Gastroesophageal sphincter (tissue), 4 donors: ENCODE measurements at places on chromosomes 6 and 20. TPM values are rescaled to one million over a fixed set of nuclear protein-coding genes. Genes with fewer than 3 reads are reported as not detected.
A peak's percentile ranks its signal among the peaks of the same experiment; 100 is the strongest.

The C6orf58 gene
- total RNA-seq, result not detected

The TMEM74B gene
- total RNA-seq, result not detected

The PPP1R16B gene
- 5.4 TPM for total RNA-seq

The AFG1L gene
- total RNA-seq, result 7.6 TPM

The RNF217 gene
- total RNA-seq, result 26.8 TPM

The SPACA1 gene
- not detected for total RNA-seq

The CCDC167 gene
- total RNA-seq, result 14.8 TPM

GRCh38 chr6:14758421-14759081 is 487.3 kb upstream of the JARID2 start:
- no peak for ATAC-seq

DNA sequence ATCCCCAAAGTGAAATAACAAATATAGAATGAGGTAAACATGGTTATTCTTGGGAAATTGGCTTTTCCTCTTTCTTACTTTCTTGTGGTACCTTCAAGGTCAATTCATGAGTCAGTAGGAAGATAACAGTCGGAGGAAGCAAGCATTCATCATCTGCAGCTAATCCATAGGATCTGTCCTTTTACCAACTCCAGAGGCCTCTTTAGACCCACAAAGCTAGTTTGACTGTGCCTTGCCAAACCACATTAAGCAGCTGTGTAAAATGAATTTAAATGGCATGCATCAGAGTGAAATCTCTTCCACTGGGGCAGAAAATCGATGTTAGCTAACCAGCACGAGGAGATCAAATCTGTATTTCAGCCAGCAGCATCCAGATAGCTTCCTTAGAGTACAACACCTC is 171.3 kb downstream of the TMEM242 start:
- ATAC-seq, result no peak

GRCh38 chr6:104995989-104996617 is 39.2 kb downstream of the LIN28B start:
- ATAC-seq, result peak; percentile 92

DNA sequence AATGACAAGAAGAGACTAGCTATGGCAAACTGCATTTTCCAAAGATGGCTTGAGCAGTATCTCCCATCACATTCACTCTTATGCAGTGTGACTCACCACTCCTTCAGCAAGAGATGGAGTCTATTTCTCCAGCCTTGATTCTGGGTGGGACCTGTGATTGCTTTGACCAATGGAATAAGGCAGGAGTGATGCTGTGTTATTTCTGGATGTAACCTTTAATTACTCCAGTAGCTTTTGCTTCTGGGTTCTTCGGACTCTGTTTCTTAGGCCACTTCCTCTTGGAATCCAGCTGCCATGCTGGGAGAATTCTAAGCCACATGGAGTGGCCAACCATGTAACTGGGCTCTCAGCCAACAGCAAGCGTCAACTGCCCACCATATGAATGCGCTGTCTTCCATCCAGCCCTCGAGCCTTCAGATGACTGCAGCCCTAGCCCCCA is 50.7 kb downstream of the TGM2 start:
- ATAC-seq, result no peak

DNA sequence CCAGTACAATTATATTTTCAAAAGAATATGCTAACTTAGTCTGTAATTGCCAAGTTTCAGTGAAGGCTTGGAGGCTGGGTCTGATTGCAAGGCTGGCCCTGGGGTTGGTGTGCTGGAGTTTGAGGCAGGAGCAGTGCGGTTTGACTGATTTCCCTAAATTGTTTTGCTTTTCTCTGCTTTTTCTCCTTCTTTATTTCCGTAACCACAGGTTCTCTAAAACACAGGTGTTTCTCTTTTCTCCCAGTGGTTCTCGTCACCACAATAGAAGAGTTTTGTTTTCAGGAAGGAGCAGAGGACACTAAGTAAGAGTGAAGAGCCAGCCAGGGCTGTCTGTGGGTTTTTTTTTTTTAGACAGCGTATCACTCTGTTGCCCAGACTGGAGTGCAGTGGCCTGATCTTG is 8.2 kb upstream of the SNX9 start:
- no peak for ATAC-seq

DNA sequence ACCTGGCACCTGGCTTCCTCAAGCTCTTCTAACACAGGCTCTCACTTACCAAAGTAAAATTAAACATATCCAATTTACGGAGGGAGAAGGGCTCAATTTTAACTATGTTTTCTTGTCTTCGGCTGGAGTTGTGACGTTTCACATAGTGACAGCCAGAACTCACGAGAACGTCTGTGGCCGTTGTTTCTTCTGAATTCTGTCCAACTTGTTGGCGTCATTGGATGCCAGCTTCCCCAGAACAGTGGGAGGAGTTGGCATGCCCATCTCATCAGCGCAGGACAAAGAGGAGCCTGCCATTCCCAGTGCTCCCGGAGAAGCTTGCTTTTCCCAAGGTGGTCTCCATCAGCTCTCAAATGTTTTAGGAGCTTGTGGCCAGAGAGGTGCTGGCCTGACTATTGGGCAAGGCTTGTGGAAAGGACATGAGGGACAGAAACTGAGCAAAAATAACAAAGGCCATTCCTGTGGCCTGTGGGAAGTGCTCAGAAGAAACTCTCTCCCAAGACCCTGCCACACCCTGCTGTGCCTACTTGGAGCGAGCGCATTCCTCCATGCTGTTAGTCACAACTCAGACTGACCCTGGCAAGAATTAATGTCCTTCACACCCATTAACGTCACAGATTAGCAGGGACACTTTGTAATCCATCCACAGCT is 265.4 kb upstream of the CDH4 start:
- ATAC-seq, result no peak

DNA sequence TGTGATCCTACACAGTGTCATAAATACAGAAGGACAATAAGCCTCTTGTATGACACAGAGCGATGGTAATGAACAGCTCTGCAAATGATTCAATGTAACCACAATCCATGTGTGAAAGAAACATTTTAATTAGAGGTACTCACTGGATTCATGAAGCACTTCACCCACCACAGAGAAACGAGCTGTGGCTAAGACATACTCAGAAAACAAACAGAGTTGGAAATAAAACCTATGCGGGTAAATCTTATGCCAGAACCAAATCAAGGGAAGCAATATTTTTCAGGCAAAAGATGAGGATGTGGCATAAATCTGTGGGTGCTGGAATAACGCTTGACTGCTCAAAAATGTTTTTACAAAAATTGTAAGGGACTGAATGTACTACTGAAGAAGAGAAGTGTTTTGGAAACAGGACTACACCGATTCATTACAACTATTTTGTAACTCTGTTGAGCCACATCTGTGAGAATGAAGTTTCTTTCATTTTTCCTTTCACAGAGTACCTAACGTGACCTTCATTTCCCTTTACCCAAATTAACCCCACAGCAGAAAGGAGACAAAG is 112.1 kb downstream of the WDR27 start:
- ATAC-seq, result no peak

- ATAC-seq, result no peak
These were observed 39.2 kb downstream of the GNAS start for GRCh38 chr20:58891718-58892140.

- no peak for ATAC-seq
These were observed 77.5 kb upstream of the ESR1 start for GRCh38 chr6:151729829-151730495.

DNA sequence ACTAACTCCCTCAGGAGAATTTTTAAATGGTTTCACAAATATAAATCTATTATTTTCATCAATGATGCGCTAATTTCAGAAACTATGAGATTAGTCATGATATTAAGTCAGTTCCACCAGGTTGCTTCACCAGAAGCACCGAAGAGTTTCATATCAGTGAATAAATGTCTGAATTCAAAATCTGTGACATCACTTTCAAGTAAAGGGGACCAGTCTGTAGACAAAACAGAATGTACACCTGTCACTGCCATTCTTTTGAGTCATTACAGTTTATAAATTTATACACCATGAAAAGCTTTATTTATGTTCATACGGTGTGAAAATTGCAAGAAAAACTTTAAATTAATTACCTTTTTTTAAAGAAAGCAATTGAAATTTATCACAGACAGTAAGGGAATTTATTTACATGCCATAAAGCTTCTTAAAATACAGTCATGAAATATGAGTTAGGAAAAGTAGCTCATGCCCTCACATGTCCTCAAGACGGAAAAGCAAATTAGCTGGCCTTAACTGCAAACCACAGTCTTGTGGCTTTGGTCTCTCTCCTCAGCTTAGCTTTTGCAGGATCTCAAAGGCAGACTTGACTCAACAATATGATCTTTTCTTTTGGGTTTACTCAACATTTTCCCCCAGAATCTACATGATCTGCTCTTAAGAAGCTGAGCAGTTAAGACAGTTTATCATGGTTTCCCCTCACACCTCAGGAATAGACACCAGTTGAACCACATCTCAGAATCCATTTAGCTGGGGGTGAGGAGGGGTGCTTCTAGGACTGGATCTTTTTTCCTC is 177.7 kb upstream of the MCHR2 start:
- no peak for ATAC-seq

- ATAC-seq, result no peak
These were observed 236.4 kb upstream of the ZFP64 start for GRCh38 chr20:52427960-52428359.

DNA sequence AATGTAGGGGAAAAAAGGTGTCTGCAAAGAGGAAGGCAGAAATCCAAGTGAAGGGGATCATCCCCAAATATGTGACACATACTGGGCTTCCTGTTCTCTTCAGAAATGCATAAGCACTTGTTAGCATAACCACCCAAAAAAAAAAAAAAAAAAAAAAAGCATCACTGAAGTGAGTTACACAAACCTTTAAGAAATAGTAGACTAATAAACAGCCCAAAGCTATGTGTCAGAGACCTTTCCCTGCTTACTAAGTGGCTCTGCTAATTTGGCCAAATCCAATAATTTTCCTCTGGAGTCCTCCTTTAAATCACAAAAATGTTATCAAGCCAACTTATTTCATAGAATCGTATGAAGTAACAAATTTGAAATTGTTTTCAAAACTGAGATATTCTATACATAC is 7.5 kb upstream of the DST start:
- ATAC-seq, result no peak

DNA sequence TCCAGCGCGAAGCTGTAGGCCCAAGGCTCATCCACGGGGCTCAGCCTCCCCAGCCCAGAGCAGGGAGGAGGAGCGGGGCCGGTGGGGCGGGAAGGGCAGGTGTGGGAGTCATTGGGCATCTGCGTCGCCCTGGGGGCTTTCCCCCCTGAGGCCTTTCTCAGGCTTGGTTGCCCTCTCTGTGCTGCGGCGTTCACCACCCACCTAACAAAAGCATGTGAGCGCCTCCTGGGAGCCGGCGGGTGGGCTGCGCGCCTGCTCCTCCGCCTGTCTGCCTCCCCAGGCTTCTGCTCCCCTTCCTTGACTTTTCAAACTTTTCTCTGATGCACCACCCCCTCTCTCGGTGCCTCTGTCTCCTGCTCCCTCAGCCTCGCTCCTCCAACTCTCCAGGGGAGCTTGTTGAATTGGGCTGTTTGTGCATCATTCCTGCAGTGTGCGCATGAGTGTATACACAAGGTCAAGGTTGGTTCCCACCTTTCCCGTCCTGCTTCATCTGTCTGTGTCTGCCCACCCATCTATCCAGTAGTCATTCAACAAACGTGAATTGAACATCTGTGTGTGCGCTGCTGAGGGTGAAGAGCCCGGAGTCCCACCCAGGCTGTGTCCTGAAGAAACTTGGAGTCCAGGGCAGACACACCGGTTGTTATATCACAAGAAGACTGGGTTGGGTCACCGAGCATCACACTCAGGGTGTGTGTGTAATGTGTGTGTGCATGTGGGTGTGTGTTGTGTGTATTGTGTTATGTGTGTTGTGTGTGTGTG is 82.4 kb upstream of the NNAT start:
- ATAC-seq, result no peak
